ENCODE measurements at places on chromosomes 5 and 9.

DNA sequence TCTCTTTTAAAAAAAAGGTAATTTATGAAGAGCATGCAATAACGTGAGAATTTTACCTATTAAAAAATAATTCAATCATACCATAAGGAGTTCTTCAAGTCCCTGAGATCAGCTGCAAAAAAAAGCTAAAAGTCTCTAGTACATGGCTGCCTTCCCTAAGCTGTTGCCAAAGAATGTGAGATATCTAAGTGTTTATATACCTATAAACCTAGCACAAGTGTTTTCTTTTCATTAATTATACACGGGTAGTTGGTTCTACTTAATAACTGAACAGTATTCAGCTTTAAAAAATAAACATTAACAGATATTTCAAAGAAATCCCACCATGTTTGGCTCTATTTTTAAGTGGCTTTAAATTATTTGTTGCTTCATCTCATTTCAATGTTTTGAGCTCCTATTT is 25.9 kb downstream of the FNBP1 start:
- DNase-seq: no peak

GRCh38 chr9:101307524-101308213 is 77.1 kb downstream of the BAAT start:
- DNase-seq: no peak

- DNase-seq: no peak
Measured at GRCh38 chr5:4017076-4017803, 421.6 kb downstream of the IRX1 start.

GRCh38 chr9:122070728-122071515 is 22.2 kb downstream of the TTLL11 start:
- DNase-seq: no peak

- peak; percentile 70 for DNase-seq
Measured at GRCh38 chr5:17343675-17344074, 126.2 kb downstream of the BASP1 start.

GRCh38 chr5:68652534-68652965 is 437.0 kb downstream of the PIK3R1 start:
- DNase-seq: no peak

GRCh38 chr5:75012748-75013147 is 39.6 kb downstream of the GCNT4 start:
- DNase-seq: no peak

GRCh38 chr9:13090628-13091027 is 188.9 kb downstream of the MPDZ start:
- no peak for DNase-seq

DNA sequence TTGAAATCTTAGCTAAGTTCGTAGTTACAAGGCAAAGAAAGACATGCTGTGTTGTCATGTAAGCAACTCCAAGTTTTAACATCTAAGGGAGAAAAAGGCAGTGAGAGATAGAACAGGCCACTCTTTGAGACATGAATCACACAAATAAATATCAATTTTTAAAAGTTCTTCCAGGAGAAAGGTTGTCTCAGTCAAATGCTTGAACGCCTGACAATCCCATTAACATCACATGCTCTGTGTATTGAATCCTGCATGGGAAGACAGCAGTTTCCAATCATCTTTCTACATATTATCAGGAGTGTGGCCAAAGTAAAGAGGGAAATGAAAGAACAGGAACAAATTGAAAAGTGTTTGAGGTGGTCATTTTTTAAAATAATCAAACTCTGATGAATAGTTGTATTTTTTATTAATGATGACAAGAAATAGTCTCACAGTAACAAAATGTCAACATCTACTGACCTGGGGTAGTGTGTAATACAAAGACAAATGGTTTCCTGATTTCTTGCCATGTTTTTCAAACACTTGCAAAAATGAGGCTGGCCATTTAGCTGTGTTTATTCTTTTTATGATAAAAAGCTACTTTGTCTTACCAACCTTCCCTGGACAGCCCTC is 6.4 kb upstream of the C6 start:
- DNase-seq: no peak

DNA sequence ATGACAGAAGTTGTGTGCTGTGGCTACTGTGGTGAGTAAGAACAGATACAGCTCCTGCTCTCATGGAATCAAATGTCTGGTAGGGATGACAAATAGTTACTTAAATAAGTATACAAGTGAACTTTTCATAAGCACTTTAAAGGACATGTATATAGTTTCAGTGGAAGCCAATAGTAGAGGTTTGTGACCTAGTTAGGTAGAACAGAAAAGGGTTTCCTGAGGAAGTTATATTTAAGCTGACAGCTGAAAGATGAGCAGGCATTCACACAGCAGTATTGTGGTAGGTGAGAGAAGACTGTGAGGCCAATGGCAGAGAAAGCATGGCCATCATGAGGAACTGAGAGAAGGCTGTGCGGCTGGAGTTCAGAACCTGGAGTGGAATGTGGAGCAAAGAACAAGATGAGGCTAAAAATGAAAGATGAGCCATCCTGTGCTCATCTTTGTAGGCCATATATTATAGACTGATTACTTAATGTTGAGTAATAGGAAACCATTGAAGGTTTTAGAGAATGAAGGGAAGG is 15.4 kb downstream of the FAM174A start:
- no peak for DNase-seq

DNA sequence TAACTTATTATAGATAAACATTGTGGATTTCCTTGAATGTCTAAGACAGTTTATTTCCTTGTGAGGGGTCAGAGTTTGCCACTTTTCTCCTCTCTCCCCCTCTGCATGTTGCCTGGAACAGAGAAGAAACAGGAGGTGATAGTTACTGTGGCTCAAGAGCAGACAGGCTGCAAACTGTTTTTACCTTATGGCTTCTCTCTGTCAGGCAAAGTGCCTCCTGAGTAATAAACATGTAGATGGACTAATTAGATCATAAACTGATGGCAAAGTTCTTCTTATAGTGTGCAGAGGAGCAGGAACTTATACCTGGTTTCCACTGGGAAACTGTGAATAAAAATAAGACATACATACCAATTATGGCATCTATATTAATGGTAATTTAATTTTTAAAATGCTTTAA is 133.1 kb upstream of the CDH12 start:
- DNase-seq: no peak

DNA sequence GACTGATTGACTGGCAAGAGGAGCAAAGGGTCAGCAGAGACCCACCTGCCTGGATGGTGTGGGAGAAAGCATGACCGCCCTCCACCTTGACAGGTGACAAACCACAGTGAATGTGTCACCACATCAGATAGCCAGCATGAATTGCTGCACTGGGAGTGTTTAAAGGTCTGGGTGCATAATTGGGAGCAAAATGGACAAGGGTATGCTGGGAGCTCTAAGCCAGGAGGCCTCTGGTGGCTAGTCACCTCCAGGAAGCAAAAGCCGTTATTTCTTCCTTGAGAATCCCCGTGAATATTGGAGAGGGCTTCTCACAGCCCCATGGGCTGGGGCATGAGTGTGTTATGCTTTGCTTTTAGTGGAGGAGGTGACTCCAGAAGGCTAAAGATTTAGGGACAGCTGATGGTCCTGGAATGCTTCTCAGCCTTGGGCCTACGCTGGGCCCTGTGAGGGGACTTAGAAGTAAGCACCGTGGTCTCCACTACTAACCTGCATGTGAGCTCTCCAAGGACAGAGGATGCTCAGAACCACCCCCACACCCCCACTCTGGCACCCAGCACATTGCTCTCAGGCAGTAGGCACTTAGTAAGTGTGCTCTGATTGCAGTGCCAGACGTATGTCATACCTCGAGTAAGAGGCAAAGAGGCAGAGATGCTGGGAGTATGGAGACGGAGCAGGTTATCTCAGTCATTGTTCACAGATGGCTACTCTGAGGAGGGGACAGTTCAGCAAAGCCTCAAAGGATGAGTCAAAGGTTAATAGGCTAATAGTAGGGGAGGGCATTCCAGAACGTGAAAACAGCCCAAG is 9.1 kb upstream of the IRF1 start:
- no peak for DNase-seq

DNA sequence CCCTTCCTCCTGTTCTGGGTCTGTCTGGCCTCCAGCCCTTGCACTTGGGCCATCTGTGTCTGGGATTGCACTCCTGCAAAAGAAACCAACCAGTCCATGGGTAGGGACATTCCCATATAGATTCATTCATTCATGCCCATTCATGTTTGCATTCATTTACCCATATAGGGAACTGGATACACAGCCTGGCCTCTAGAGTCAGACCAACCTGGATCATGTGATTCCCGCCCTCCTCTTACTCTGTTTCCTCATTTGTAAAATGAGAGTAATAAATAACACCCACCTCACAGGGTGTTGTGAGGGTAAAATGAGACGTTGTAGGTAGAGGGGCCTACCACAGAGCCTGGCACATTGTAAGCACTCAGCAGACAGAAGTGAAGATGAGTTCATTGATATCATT is 8.5 kb downstream of the PCDH12 start:
- no peak for DNase-seq

Measured in HFF-Myc (cell line).